ENCODE measurements at places on chromosomes 6 and 20. TPM values are rescaled to one million over a fixed set of nuclear protein-coding genes. Genes with fewer than 3 reads are reported as not detected.

HEY2 gene
- total RNA-seq = 0.25 TPM

MYT1 gene
- not detected for total RNA-seq

BEND6 gene
- 34.8 TPM for total RNA-seq

VPS16 gene
- 31.6 TPM for total RNA-seq

SAPCD1 gene
- total RNA-seq = 0.90 TPM

MANEA gene
- total RNA-seq = 24.9 TPM

TRIM31 gene
- total RNA-seq = not detected

SDCBP2 gene
- total RNA-seq = 2.3 TPM

OPN5 gene
- not detected for total RNA-seq

SIRPG gene
- total RNA-seq = not detected

SLC22A23 gene
- total RNA-seq = 7.8 TPM

DXO gene
- 15.9 TPM for total RNA-seq

DEFB132 gene
- total RNA-seq = not detected

TRIM15 gene
- total RNA-seq = not detected

LRFN2 gene
- total RNA-seq = not detected

LY86 gene
- total RNA-seq = not detected

VGLL2 gene
- not detected for total RNA-seq

NHSL1 gene
- 17.8 TPM for total RNA-seq

ZNF165 gene
- total RNA-seq = 0.45 TPM

RBPJL gene
- total RNA-seq = not detected

SLC39A7 gene
- total RNA-seq = 71.3 TPM

PRPH2 gene
- 0.72 TPM for total RNA-seq

EPB41L1 gene
- total RNA-seq = 13.5 TPM

SNRPB gene
- total RNA-seq = 47.6 TPM
